ENCODE measurements at places on chromosomes 16 and 17. TPM values are rescaled to one million over a fixed set of nuclear protein-coding genes. Genes with fewer than 3 reads are reported as not detected.

- H3K36me3 ChIP-seq, result no peaks in the 10 kb centered on the region
- H3K4me1 ChIP-seq, result no peaks in the 10 kb centered on the region
- no peak overlapping the region for H3K4me3 ChIP-seq
- no peak overlapping the region for H3K27ac ChIP-seq
- H3K27me3 ChIP-seq, result no peaks in the 10 kb centered on the region
Observed at GRCh38 chr16:73124097-73124652, 76.2 kb upstream of the ZFHX3 start.

DNA sequence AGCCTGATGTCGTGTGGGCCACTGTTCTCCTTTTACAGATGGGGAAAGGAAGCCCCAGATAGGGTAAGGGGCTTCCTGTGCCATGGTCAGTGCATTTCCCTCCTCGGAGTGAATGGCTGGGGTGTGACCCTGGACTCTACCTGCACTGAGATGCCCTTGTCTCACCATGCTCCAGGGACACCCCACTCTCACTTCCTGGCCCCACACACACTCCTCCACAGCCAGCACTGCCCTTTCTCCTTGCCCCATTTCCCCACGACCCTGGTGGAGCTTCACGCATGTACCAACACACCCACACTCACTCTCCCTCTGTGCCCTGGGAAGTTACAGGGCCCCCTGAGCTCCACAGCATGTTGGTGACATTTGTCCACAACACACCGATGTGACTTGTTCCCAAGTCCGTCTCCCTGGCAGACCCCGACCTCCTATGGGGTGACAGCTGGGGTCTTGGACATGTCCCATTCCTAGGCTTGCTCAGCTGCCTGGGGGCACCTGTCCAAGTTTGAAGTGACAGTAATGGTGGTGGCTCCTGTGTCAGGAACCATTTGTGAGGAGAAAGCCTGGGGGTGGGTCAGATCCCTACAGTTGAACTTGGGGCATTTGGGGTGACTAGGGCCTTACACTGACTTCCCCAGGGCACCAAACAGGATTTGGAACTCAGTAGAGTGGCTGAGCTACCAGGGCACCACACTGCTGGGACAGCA is 47.4 kb downstream of the PECAM1 start:
- no peak overlapping the region for H3K27ac ChIP-seq
- H3K27me3 ChIP-seq, result no peaks in the 10 kb centered on the region
- peaks cover 11% of the 10 kb centered on the region for H3K36me3 ChIP-seq
- no peak for DNase-seq
- peaks cover 19% of the 10 kb centered on the region for H3K4me1 ChIP-seq
- H3K4me3 ChIP-seq, result no peak overlapping the region

DNA sequence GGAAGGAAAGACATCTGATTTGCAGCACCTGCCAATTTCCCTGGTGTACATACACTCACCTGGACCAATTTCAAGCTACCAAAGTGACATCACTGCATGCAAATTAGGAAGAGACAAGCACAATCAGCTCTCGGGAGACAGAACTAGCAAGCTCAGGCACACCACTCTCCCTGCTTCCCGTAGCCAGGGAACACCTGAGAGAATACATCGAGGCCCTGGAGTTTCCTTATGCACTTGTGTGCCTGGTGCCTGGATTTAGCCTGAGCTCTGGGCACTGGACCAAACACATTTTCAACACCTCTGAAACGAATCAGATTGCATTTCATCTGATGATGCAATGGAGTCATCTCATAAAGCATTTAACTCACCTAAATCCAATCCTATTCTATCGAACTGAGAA is 110.5 kb downstream of the HS3ST2 start:
- H3K36me3 ChIP-seq, result no peaks in the 10 kb centered on the region
- H3K4me1 ChIP-seq, result no peaks in the 10 kb centered on the region
- H3K4me3 ChIP-seq, result no peak overlapping the region
- no peak for DNase-seq
- H3K27me3 ChIP-seq, result no peaks in the 10 kb centered on the region

- no peak overlapping the region for H3K27ac ChIP-seq
- no peaks in the 10 kb centered on the region for H3K27me3 ChIP-seq
- H3K4me3 ChIP-seq, result no peak overlapping the region
- H3K4me1 ChIP-seq, result no peaks in the 10 kb centered on the region
Observed at GRCh38 chr16:21628121-21628726, 24.2 kb downstream of the IGSF6 start.

DNA sequence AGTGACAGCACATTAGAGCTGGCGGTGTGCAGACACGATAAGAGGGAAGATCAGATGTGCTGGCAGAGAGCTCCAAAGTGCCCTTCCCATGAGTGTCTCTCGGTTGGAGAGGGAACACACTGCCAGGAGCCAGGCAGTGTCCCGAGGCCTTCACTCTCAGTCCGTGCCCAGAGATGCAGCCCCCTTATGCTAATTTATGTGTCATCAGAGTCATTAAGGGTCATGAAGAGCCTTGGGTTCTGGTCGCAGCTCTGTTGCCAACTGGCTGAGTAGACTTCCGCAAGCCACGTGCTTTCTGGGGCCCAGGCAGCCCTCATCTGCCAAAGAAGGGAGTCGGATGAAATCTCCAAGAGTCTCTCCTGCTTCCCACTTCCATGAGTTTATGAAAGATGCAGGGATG is 232.5 kb downstream of the MSI2 start:
- H3K27me3 ChIP-seq, result no peaks in the 10 kb centered on the region
- peaks cover 28% of the 10 kb centered on the region for H3K4me1 ChIP-seq
- H3K4me3 ChIP-seq, result no peak overlapping the region
- no peak for DNase-seq

GRCh38 chr17:21385281-21385845 is 9.2 kb downstream of the KCNJ12 start:
- no peaks in the 10 kb centered on the region for H3K36me3 ChIP-seq
- no peak overlapping the region for H3K27ac ChIP-seq
- peaks cover 4% of the 10 kb centered on the region for H3K27me3 ChIP-seq
- H3K4me1 ChIP-seq, result peaks cover 1% of the 10 kb centered on the region
- H3K4me3 ChIP-seq, result no peak overlapping the region

Gene HOXB13
- not detected for total RNA-seq

Gene KRT28
- total RNA-seq, result not detected

Gene PRKCA
- 34.8 TPM for total RNA-seq

Gene ADAMTS18
- total RNA-seq, result 0.82 TPM

Gene GDPD3
- 5.1 TPM for total RNA-seq

Gene C1QL1
- 0.57 TPM for total RNA-seq

All from lung (tissue), 17 donors.